Tibial artery (tissue), 4 donors: ENCODE measurements at places on chromosomes 6 and 20.

DNA sequence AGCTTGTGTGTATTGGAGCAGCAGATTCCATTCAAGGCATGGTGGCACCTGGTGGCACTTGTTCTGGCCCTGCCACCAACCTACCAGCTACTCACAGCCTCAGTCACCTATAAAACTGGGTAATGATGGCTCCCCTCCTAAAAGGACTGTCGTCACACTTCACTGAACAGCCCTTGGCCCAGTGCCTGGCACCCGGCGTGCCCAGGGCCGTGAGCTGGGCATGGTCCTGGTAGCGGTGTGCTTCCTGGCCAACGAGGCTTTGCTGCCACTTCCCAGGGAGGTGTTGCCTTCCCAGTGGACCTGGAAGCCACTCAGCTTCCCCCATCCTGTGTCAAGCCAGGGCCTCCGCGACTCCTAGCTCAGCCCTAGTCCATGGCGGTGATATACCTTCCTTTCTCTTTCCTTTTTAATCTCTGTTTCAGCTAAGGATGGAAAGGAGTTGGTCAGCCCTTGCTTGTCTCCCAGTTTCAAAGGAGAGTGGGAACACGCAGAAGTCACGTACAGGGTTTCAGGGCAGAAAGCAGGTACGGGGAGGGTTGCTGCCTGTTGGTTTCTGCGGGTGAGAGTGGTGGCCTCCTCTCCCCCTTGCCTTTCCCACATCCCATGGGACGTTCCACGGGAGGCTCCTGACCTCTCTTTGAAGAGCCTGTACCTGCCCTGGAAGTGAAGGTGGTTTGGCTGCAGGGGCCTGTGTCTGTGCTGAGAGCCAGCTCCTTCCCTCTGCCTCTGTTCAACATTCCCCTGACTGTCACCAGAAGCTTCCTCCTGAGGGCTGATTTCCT, 25.5 kb downstream of the ENTPD6 start:
- DNase-seq, result peak; percentile 64

GRCh38 chr20:57625181-57625958, 5.1 kb upstream of the ZBP1 start:
- DNase-seq, result no peak

- DNase-seq, result no peak
These were observed 26.8 kb upstream of the CLIC5 start for GRCh38 chr6:46042355-46042999.

DNA sequence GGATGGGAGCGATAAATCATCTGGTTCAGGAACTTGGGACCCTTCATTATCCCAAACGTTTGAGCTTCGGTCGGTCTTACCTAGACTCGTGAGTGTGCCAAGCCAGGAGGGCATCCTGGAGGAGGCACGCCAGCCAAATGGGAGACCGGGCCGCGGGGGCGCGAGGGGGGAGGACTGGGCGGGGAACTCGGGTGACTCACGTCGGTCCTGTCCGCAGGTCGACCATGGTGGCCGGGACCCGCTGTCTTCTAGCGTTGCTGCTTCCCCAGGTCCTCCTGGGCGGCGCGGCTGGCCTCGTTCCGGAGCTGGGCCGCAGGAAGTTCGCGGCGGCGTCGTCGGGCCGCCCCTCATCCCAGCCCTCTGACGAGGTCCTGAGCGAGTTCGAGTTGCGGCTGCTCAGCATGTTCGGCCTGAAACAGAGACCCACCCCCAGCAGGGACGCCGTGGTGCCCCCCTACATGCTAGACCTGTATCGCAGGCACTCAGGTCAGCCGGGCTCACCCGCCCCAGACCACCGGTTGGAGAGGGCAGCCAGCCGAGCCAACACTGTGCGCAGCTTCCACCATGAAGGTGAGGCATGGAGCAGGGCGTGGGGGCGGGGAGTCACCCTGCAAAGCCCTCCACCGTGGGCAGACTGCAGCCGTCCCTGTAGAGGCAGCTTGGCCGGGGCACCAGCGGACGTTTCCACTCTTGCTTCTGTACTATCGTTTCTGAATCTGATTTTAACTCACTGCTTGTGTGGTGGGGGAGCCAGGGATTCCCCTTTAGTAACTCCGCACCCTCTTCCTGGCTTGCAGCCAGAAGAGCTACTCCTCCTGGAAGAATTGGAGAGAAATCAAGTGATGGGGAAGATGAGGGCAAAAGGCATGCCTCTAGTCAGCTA, 2.7 kb downstream of the BMP2 start:
- peak; percentile 29 for DNase-seq

- no peak for DNase-seq
These were observed 152.3 kb upstream of the JAG1 start for GRCh38 chr20:10826111-10826510.

GRCh38 chr20:50353289-50353961, 156.8 kb upstream of the PTPN1 start:
- DNase-seq, result no peak

DNA sequence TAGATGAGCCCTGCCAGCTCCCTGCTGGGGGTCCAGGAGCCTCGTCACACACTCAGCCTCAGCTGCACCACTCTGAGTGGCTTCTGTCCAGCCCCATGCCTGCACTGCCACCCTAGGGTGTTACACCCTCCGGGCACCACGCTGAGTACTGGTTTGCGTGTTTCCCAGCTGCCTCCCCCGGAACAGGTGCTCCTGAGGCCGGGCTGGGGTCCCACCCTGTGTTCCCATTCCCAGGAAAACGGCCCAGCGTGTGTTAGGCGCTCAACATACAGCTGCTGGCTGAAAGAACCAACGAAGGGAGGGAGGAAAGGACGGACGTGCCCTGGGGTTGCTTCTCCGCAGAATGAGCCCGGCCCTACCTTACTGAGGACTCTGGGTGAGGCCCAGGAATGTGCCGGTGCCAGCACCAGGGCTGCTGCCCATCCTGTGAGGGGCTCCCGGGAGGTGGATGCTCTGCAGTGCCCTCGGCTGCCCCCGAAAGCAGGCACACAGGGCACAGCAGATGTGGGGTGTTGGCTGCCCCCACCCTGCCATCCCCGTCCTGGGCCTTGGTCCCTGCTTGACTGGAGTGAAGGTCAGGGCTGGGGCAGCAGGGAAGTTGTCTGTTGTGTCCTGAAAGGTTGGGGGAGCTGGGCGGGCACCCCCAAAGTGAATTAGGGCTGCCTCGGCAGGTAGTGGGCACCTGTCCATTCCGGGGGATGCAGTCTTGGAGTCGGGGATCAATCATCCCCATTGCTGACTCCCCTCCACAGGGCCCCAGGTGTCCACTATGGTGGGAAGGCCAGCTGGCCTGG, 16.3 kb downstream of the LAMA5 start:
- DNase-seq, result no peak

DNA sequence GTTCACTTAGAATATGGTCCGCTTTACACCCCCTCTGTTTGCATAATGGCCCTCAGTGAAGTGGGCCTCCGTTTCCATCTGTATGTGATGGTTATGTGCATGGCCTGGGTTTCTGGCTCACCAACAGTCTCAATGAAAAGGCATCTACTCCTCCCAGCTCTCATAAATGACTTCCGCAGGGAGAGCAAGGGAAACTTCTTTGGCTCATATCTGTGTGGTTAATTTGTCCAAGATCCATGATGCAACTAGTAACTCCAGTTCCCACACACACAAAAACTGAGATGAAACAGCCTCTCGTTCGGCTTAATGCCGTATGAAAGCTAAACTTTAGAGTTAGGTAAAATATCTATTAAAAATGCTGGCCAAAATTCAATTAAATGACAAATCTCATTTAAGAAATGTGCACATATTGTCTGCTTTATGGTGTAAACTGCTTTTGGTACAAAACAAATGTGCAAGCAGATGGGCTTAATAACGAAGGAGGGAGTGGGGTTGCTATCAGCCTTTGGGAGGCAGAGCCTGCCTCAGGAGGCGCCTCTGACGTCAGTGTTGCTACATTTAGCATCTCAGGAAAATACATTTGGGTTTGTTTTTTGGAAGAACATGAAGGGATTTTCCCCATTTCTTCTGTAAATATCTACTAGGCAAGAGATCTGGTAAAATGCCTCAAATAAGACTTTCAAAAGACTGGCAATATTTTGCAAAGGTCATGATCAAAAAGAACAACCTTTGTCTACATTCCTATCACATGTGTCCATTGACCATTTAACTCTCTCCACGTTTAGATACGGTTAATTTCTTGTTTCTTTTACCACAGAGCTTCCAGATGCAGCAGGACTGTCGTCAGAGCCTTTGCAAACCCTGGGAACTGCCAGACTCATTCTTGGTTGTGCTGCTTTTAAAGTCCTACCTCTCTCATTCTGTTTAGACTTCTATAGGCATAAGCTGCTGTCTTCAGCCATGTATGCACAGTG, 96.8 kb downstream of the ARMC2 start:
- peak; percentile 60 for DNase-seq
